ENCODE measurements at places on chromosomes 7 and 10.

- peak; percentile 44 for DNase-seq
These were observed 1.7 kb upstream of the NKX6-2 start for GRCh38 chr10:132787495-132788179.

GRCh38 chr7:130127404-130127803 lies 57.1 kb downstream of the KLHDC10 start:
- DNase-seq = no peak

GRCh38 chr7:28613262-28613661 lies 200.9 kb downstream of the CREB5 start:
- DNase-seq = no peak

GRCh38 chr7:155663937-155664336 lies 19.5 kb downstream of the RBM33 start:
- DNase-seq = no peak

GRCh38 chr10:3427950-3428354 lies 255.4 kb upstream of the PITRM1 start:
- no peak for DNase-seq

Measured in common myeloid progenitor, CD34-positive (primary cell).